ENCODE measurements at places on chromosomes 13 and 19.

DNA sequence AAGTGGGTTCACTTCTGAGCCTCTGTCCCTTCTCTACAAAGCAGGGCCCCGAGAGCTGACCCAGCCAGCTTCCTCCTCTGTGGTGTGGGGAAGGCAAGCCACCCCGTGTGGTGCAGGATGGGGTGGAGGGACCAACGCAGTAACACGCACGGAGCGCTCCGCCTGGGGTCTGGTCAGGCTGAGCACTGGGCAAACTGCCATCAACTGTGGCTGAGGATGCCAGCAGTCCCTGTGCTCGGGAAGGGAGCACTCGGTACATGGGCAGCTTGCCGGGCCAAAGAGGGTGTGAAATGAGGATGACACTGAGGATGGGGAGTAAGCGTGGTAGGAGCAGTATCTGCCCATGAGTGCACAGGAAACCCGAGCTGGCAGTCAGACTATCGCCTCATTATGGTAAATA lies 7.6 kb upstream of the GMIP start:
- DNase-seq, result no peak

GRCh38 chr19:44438441-44438840 lies 9.8 kb downstream of the ZNF229 start:
- no peak for DNase-seq

GRCh38 chr13:26541678-26542568 lies 15.6 kb upstream of the WASF3 start:
- no peak for DNase-seq

- no peak for DNase-seq
These were observed 2.9 kb upstream of the RCN3 start for GRCh38 chr19:49524812-49525455.

- DNase-seq, result peak; percentile 54
These were observed 50.4 kb downstream of the MYO9B start for GRCh38 chr19:17125728-17126677.

GRCh38 chr19:34990578-34991192 lies 9.4 kb upstream of the GRAMD1A start:
- DNase-seq, result no peak

DNA sequence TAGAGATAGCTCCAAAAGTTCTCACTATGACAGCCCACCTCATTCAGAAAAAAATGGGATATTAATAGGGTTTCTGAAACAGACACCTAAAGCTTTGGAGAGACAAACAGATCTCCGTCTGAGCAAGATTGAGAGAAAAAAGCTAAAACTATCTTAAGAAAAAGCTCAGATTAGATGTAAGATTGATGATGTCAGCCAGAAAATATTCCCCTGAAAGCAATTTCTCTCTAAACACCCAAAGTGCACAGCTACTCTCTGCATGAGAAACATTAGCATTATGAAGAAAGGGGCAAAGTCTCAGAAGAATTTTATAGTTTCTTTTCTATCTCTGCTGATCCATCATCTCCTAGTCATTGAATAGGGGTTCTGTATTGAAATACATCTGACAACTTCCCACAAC lies 148.9 kb downstream of the ZNF737 start:
- no peak for DNase-seq

DNA sequence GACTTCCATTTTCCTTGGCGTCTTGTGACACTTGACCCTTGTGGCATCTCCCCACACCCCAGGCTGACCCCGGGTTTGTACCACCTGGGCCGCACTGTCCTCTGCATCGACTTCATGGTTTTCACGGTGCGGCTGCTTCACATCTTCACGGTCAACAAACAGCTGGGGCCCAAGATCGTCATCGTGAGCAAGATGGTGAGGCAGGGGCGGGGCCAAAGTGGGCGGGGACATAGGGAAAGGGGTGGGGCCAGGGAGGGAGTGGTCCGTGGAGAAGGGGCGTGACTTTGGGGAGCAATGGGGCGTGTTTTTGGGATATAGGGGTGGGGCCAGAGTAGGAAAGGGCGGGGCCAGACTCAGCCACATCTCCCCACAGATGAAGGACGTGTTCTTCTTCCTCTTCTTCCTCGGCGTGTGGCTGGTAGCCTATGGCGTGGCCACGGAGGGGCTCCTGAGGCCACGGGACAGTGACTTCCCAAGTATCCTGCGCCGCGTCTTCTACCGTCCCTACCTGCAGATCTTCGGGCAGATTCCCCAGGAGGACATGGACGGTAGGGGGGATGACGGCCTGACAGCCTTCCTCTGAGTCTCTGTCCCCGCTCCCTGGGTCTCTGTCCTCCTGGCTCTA lies 42.8 kb downstream of the TRPM4 start:
- no peak for DNase-seq

- no peak for DNase-seq
These were observed 11.8 kb downstream of the TUBGCP3 start for GRCh38 chr13:112576191-112576590.

GRCh38 chr19:47247308-47247990 lies 8.9 kb upstream of the CCDC9 start:
- peak; percentile 52 for DNase-seq

- DNase-seq, result no peak
These were observed 32.8 kb downstream of the ZSWIM9 start for GRCh38 chr19:48203222-48203793.

- no peak for DNase-seq
These were observed 8.2 kb upstream of the LATS2 start for GRCh38 chr13:21069561-21070004.

DNA sequence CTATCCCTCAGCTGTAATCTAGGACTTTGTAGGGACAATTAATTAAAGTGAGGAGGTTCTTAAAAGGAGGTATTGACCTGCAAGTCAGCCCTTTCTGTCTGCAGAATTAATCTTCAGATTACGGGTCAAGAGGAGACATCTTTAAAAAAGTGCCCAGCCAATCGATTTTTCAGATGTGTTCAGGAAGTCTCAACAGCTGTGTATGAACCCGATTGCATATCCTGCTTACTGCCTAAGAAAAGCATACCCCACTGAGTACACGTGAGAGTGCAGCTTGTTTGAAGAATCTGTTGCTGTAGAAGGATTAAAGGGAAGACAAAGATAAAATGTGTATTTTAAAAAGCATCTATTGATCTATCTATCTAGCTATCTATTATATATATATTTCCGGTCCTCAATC lies 1194.5 kb downstream of the UQCRFS1 start:
- DNase-seq, result no peak
